HCT116 (cell line): ENCODE measurements at places on chromosomes 13 and 19. TPM values are rescaled to one million over a fixed set of nuclear protein-coding genes. Genes with fewer than 3 reads are reported as not detected.

The HSPH1 gene
- 116 TPM for total RNA-seq

The HNRNPUL1 gene
- 201 TPM for total RNA-seq

The ZNF570 gene
- total RNA-seq: not detected

The POGLUT2 gene
- total RNA-seq: 4.8 TPM

DNA sequence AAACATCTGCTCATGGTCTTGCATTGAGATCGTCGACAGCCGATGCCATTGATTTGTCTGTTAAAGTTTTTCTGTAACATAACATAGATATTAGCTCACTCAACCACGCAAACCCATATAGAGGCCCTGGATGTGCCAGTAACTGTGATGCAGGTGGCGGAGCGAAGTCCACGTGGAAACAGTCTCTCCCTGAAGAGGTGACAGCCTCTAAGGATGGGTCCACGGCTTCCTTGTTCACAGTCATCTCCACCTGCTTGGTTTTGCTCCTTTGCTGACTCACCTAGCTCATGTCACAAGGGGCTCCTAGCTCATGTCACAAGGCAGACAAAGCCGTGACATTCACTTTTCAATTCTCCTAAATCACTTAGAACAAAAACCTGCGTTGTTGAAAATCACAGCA lies 42.4 kb upstream of the FARP1 start:
- H3K27ac ChIP-seq: no peak overlapping the region
- no peaks in the 10 kb centered on the region for H3K36me3 ChIP-seq
- no peaks in the 10 kb centered on the region for H3K4me1 ChIP-seq
- no peak for DNase-seq
- no peak overlapping the region for H3K4me3 ChIP-seq

DNA sequence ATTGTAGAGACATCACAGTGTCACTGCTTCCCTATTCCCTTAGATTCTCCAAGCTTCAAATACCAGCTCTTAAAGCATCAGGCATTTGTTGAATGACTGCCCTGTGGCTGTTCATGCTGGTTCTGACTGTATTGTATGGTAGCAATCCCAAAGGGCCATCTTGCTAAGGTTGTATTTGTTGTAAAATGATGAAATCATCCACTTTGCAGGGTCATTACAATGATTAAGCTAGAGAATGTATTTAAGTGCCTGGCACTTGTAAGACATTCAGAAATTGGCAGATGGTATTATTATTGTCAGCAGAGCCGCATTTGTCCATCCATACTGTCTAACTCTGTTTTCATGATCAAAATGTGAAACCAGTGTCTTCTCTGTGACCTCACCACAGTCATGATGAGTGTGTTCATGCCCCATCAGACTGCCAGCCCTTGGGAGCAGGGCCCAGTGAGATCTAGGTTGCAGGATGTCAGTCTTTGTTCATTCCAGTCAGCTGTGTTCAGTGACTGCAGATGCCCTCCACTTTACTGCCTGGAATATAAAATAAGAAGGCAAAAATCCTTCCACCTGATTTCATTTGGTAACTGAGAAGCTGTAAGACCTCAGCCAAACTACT lies 86.1 kb downstream of the DHRS12 start:
- no peak for DNase-seq
- no peak overlapping the region for H3K4me3 ChIP-seq
- H3K27ac ChIP-seq: no peak overlapping the region

GRCh38 chr19:7337380-7338194 lies 11.2 kb upstream of the ARHGEF18 start:
- no peak for DNase-seq
- H3K36me3 ChIP-seq: no peaks in the 10 kb centered on the region
- peaks cover 11% of the 10 kb centered on the region for H3K4me1 ChIP-seq
- no peaks in the 10 kb centered on the region for H3K27me3 ChIP-seq
- no peak overlapping the region for H3K4me3 ChIP-seq

- H3K4me3 ChIP-seq: peak overlapping the region; percentile 50
- H3K27ac ChIP-seq: peak overlapping the region; percentile 31; the same call in 1 of the 2 replicates
- no peak for DNase-seq
- H3K27me3 ChIP-seq: no peaks in the 10 kb centered on the region
These were observed 3.4 kb downstream of the PALM3 start for GRCh38 chr19:14058182-14059092.

GRCh38 chr19:3497757-3498520 lies 2.5 kb downstream of the DOHH start:
- peaks cover 19% of the 10 kb centered on the region; the same call in 1 of the 2 replicates for H3K36me3 ChIP-seq
- peaks cover 16% of the 10 kb centered on the region for H3K4me1 ChIP-seq
- no peak overlapping the region for H3K27ac ChIP-seq
- H3K27me3 ChIP-seq: no peaks in the 10 kb centered on the region
- H3K4me3 ChIP-seq: no peak overlapping the region

GRCh38 chr13:53238261-53238660 lies 209.6 kb downstream of the OLFM4 start:
- H3K27ac ChIP-seq: no peak overlapping the region
- H3K4me1 ChIP-seq: no peaks in the 10 kb centered on the region
- H3K27me3 ChIP-seq: no peaks in the 10 kb centered on the region

- no peak for DNase-seq
- no peaks in the 10 kb centered on the region for H3K27me3 ChIP-seq
- no peak overlapping the region for H3K27ac ChIP-seq
- H3K4me3 ChIP-seq: no peak overlapping the region
- H3K36me3 ChIP-seq: no peaks in the 10 kb centered on the region
- H3K4me1 ChIP-seq: no peaks in the 10 kb centered on the region
These were observed 112.3 kb downstream of the LRCH1 start for GRCh38 chr13:46665248-46665632.

- H3K4me3 ChIP-seq: no peak overlapping the region
- no peak for DNase-seq
- H3K27ac ChIP-seq: no peak overlapping the region
- no peaks in the 10 kb centered on the region for H3K27me3 ChIP-seq
- H3K4me1 ChIP-seq: no peaks in the 10 kb centered on the region
- no peaks in the 10 kb centered on the region for H3K36me3 ChIP-seq
These were observed 1539.4 kb downstream of the EFNB2 start for GRCh38 chr13:104996022-104996421.

GRCh38 chr13:41241626-41242025 lies 21.8 kb downstream of the MTRF1 start:
- H3K36me3 ChIP-seq: no peaks in the 10 kb centered on the region
- no peaks in the 10 kb centered on the region for H3K27me3 ChIP-seq
- no peak overlapping the region for H3K4me3 ChIP-seq
- H3K27ac ChIP-seq: no peak overlapping the region
- H3K4me1 ChIP-seq: no peaks in the 10 kb centered on the region

GRCh38 chr13:30743319-30744055 lies 8.1 kb downstream of the ALOX5AP start:
- peak overlapping the region; percentile 12; the same call in 1 of the 2 replicates for H3K4me3 ChIP-seq
- peaks cover 34% of the 10 kb centered on the region for H3K4me1 ChIP-seq
- H3K27ac ChIP-seq: no peak overlapping the region; the same call in 1 of the 2 replicates
- no peaks in the 10 kb centered on the region for H3K36me3 ChIP-seq
- H3K27me3 ChIP-seq: peaks cover 37% of the 10 kb centered on the region
